ENCODE measurements at places on chromosomes 7 and 10.
A peak's percentile ranks its signal among the peaks of the same experiment; 100 is the strongest.

- DNase-seq, result no peak
Measured at GRCh38 chr7:95002775-95003174, 95.4 kb downstream of the PPP1R9A start.

GRCh38 chr7:152759949-152760853, 649 bp downstream of the ACTR3B start:
- DNase-seq, result no peak

DNA sequence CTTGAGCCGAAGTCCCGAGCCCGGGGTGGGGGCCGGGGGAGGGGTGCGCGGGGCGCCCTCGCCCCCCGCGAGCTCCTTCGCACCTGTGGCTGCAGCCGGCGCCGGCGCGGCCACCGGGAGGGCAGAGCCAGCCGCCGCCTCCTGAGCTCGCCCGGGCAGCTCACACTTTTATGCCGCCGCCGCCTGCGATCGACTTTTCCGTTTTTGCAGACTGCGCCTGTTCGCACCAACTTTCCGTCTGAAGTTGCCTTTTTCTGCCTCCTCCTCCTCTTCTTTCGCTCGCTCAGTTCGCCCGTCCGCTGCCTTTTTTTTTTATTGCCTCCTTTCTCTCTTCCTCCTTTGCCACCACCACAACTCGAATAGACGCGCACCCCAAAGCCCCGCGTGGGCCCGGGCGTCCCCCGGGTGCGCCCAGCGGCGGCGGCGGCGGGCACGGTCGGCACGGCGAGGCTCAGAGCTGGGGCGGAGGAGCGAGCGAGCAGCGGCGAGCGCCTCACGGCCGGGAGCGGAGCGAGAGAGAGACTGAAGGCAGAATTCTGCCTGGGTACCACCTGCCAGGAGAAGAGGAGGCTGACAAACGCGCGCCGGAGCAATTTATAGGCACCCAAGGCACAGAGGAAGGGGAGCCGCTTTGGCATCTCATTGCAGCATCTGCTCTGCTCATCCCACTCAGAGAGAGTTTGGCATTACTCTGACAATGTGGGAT, at the start of gene C1QL3:
C1QL3 (minus strand) TSS at position 569 of the 706 bp plus-strand sequence. CDS start 814 bp downstream, outside the sequence.
- no peak for DNase-seq

DNA sequence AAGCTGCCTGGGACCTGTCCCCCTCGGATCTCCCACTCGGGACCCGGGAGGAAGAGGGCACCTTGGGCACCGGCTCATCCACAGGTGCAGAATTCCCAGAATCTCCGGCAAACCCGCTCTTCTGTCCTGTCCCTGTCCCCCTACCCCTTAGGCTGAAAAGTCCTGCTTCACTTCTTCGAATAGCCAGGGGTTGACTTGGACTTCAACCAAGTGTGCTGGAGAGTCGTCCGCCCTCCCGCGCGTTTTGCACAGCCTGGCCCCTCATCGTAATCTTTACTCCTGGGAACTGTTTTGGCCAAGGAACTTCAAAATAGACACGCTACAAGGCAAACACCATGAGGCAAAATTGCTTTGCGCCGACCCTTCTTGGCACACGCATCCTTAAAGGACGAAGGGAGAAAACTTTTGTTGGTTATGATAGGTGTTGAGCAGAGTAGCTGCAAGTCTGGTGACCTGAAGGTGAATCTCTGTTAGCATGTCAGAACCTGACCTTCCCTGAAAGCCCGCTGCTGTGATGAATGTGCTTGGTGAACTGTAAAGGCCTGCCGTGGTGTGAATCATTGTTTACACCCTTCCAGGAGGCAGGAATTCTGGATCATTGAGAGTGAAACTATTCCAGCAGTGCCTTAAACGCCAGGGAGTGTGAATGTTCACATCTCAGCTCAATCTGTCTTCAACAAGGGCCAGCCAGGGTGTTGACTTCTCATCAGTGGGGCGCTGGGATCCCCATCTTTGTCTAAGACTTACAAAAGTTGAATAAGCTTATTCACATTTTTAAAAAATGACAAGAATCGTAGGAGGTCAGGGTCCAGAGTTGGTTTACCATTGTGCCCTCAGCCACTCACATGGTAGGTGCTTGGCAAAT, 589 bp upstream of the RAPGEF5 start:
- no peak for DNase-seq

GRCh38 chr10:97320480-97321031, 1.5 kb downstream of the FRAT1 start:
- DNase-seq, result no peak

- DNase-seq, result no peak
Measured at GRCh38 chr7:106419455-106420182, 134.8 kb upstream of the NAMPT start.

- DNase-seq, result no peak
Measured at GRCh38 chr10:124568848-124569622, 107.4 kb downstream of the LHPP start.

DNA sequence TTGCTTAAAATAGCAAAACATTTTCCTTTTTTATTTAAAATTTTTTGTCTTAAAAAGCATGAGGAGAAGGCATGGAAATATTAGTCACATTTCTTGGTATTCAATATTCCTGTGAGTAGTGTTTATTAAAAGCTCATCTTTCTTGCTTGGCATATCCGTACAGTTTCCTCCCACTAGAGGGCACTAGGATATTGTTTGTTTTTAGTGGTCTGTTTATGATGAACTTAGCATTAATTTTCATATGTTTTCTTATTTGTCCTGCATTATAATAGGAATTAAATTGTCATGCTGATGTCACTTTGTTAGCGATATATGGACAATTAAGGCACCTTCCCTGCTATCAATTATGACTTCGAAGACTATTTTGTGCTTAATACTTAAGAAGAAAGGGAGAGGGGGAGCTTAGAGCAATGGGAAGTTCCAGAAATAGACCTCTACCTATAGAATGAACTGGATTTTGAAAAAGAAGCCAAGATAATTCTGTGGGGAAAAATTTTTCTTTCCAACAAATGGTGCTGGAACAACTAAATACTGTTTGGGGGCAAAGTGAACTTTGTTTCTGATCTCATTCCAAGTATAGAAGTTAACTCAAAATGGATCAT, 91.0 kb upstream of the STRIP2 start:
- DNase-seq, result no peak

- DNase-seq, result no peak
Measured at GRCh38 chr7:27203365-27203953, 3.6 kb upstream of the HOXA13 start.

DNA sequence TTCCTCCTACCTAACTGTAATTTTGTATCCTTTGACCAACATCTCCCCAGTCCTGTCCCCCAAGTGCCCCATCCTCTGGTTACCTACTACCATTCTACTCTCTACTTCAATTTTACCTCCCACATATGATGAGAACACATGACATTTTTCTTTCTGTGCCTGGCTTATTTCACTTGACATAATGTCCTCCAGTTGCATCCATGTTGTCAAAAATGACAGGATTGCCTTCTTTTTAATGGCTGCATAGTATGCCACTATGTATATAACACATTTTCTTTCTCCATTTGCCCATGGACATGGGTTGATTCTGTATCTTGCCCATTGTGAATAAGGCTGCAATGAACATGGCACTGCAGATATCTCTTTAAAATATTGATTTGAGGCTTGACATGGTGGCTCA, 33.7 kb downstream of the GLI3 start:
- no peak for DNase-seq

- peak; percentile 3 for DNase-seq
Measured at GRCh38 chr7:123624527-123625183, 23.0 kb downstream of the ASB15 start.

- DNase-seq, result no peak
Measured at GRCh38 chr7:120043250-120043649, 229.7 kb upstream of the KCND2 start.

DNA sequence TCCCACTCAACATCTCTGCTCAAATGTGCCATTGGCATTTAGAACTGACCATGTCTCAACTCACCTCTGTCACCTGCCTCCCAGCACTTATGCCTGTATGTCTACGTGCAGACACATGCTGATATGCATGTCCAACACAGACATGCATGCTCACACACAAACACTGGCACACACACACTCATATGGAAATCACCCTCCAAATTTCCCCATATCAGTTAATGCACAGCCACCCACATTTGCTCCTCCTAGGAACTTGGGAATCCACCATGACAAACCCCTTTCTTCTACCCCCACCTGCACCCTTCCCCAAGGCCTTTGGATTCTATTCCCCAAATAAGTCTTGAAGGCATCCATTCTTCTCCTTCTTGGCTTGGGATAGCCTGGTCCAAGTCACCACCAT, 4.4 kb downstream of the FAM170B start:
- DNase-seq, result no peak

- no peak for DNase-seq
Measured at GRCh38 chr7:36153571-36154097, 580 bp downstream of the EEPD1 start.

DNA sequence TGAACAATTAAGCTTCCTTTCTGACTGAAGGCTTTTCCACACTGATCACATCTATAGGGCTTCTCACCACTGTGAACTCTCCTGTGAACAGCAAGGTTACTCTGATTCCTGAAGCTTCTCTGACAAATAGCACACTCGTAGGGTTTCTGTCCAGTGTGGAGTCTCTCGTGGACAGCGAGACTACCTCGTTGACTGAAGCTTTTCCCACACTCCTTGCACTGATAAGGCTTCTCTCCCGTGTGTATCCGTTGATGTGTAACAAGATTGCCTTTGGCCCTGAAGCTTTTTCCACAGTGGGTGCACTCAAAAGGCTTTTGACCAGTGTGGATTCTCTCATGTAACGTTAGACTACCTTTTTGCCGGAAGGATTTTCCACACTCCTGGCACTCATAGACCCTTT, 4.4 kb downstream of the ZNF32 start:
- no peak for DNase-seq

GRCh38 chr10:26269754-26270153, 53.2 kb downstream of the GAD2 start:
- no peak for DNase-seq

- no peak for DNase-seq
Measured at GRCh38 chr7:84513061-84513460, 318.5 kb upstream of the SEMA3A start.

DNA sequence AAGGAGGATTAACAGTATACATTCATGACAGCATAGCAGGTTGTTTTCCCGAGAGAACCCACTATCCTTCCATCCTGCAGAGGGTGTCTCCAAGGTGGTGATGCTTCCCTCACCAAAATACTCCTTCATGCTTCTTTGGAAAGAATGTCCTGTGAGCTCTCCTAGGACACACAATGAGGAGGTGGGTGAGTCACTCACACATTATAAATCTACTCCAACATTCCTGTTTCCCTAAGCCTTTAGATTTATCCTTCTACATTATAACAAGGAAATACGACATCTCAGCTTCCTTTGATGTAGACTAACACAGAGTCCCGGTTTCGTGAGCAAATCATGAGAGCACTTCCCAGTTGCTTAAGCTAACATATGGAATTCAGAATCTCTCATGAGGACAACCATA, 689.7 kb upstream of the CELF2 start:
- DNase-seq, result no peak

DNA sequence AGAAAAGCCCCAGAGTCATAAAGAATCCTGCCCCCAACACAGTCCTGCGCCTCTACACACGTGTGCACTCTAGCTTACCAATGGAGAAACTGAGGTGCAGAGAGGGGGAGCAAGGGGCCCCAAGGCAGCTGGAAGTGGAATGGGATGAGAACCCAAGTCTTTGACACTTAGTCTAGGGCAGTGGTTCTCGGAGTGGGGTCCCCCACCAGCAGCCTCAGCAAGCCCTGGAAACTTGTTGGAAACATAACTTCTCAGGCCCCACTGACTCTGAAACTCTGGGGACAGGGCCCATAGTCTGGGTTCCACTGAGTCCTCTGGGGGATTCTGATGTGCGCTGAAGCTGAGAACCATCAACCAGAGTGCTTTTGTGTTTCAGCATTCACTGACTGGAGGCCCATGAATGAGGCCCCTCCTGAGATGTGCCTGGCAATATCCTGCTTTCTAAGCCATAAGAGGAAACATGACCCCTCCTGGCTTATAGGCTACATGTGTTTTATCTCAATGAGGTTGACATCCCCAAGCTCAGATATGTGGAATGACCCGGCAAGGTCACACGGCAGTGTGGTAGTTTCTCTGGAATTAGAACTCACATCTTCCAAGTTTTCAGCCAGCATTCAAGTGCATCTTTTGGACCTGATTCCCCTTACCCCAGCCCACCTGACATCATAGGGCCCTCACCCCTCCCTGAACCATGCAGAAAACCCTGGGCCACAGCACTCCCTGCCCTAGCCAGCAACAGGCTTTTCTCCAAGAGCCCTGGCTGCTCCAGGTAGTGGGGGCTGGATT, 147.3 kb upstream of the PCBD1 start:
- DNase-seq, result no peak

DNA sequence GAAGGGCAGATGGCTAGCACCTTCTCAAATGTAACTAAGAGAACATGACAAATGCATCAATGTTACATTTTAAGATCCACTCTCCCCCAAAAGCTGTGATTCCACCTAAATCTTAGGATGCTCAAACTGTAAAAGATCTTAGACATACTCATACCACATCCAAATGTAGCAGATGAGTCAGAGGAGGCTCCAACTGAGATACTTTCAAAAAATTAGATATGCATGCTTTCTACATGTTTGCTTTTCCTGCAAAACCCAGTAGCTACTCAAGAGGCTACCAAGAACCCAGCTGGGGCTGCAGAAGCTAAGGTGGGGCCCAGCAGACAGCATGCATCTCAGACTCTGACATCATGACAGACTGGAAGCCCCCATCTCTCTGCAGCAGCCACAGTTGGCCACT, 31.4 kb upstream of the FRMD4A start:
- no peak for DNase-seq

GRCh38 chr10:70032667-70033289, 19.9 kb upstream of the MACROH2A2 start:
- no peak for DNase-seq

GRCh38 chr10:69910561-69910960, 108.9 kb downstream of the COL13A1 start:
- no peak for DNase-seq

DNA sequence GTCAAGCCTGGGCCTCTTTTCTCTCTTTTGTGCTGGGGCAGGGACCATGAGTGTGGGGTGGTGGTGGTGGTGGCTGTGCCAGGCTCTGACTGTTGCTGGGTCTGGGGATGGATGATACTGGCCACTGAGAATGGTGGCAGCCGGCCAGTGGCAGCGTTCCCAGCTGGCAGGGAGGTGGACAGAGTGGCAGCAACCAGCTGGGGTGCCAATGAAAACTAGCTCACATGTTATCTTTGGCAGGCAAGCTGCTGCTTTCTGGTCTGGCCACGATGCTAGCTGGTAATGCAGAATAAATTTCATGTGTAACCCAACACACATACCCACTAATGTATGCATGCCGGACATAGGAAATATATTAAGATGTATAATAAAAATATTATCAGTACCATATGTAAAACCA, 95.0 kb upstream of the SLC26A5 start:
- no peak for DNase-seq

DNA sequence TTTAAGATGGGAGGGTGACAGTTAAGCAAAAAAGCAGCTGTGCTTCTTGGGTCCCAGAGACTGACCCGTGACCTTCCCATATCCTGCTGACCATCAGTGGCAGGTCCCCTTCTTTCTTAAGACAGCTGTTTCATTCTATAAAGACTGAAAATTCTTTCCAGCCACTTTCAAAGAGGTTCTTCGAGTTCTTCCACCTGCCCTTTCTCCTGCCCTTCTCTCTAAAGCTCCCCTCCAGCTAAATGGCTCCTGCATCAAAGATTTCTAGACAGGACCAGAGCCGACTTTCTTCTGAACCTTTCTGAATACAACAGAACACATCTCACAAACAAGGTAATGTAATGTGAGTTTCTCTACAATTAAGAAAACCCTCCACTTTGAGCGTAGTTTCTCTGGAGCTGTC, 180.8 kb downstream of the SFMBT2 start:
- no peak for DNase-seq
